Stomach (tissue), 19 donors: ENCODE measurements at places on chromosomes 4 and X. TPM values are rescaled to one million over a fixed set of nuclear protein-coding genes. Genes with fewer than 3 reads are reported as not detected.

Gene FRG2
- total RNA-seq, result not detected

Gene GRID2
- not detected for total RNA-seq

Gene PWWP3B
- 1.2 TPM for total RNA-seq

Gene DIPK2B
- total RNA-seq, result 9.7 TPM

Gene CCDC110
- 0.92 TPM for total RNA-seq

Gene MAD2L1
- not detected for total RNA-seq

Gene SMARCA5
- total RNA-seq, result 19.4 TPM

Gene TLR10
- 0.72 TPM for total RNA-seq
